Left ventricle myocardium inferior (tissue), 1 donor: ENCODE measurements at places on chromosomes 11 and 22.

- DNase-seq = no peak
- no peak overlapping the region for H3K4me3 ChIP-seq
- H3K27me3 ChIP-seq = peaks cover 47% of the 10 kb centered on the region
- no peaks in the 10 kb centered on the region for H3K36me3 ChIP-seq
- H3K4me1 ChIP-seq = peaks cover 13% of the 10 kb centered on the region
These were observed 40.8 kb downstream of the RIBC2 start for GRCh38 chr22:45454275-45454674.

GRCh38 chr11:70128435-70128906 lies 50.4 kb downstream of the ANO1 start:
- H3K4me1 ChIP-seq = no peaks in the 10 kb centered on the region
- H3K27me3 ChIP-seq = no peaks in the 10 kb centered on the region
- DNase-seq = no peak
- no peak overlapping the region for H3K4me3 ChIP-seq
- no peak overlapping the region for H3K27ac ChIP-seq
- H3K36me3 ChIP-seq = no peaks in the 10 kb centered on the region

- H3K27me3 ChIP-seq = peaks cover 10% of the 10 kb centered on the region
- no peaks in the 10 kb centered on the region for H3K36me3 ChIP-seq
- peaks cover 10% of the 10 kb centered on the region for H3K4me1 ChIP-seq
These were observed 25.9 kb downstream of the MRGPRG start for GRCh38 chr11:3192511-3193372.

GRCh38 chr11:122343210-122343609 lies 227.2 kb upstream of the BLID start:
- no peak overlapping the region for H3K4me3 ChIP-seq
- H3K27me3 ChIP-seq = no peaks in the 10 kb centered on the region
- peaks cover 41% of the 10 kb centered on the region for H3K4me1 ChIP-seq
- no peaks in the 10 kb centered on the region for H3K36me3 ChIP-seq
- peak overlapping the region; percentile 3 for H3K27ac ChIP-seq

DNA sequence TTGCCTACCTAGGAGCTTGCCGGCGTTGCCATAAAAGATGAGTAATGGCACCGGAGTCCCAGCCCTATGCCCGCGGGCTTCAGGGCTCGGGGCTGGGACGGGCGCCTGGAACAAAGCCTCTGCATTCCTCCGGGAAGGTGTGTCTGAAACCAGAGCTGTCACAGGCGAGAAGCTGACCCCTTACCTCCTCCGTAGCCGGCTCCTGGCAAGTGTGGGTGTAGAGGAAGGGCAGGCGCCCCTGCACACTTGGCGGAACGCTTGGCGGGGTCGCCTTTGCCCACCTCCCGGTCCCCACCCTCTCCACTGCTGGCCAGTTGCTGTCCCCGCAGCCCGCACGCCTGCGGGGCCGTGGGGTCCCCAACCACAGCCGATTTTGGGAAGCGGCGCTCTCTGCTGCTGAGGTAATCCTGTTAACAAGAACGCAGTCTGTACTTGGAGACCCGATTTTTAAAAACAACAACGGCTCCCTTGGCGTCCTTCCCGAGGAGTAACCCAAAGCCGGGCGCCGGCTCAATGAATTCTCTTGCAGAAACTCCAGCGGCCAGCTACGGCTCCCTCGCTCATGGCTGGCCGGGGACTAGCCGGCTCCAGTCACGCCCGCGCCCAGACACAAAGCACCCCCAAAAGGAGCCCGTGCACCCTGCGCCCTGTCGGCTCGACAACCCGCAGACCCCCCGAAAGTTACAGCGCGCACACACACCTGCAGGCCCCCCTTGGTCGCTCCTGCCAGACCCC lies 89.2 kb downstream of the PLEKHA7 start:
- peaks cover 56% of the 10 kb centered on the region for H3K4me1 ChIP-seq
- H3K36me3 ChIP-seq = no peaks in the 10 kb centered on the region
- peak overlapping the region; percentile 72 for H3K4me3 ChIP-seq
- peak; percentile 47 for DNase-seq
- peak overlapping the region; percentile 71 for H3K27ac ChIP-seq
- peaks cover 34% of the 10 kb centered on the region for H3K27me3 ChIP-seq

DNA sequence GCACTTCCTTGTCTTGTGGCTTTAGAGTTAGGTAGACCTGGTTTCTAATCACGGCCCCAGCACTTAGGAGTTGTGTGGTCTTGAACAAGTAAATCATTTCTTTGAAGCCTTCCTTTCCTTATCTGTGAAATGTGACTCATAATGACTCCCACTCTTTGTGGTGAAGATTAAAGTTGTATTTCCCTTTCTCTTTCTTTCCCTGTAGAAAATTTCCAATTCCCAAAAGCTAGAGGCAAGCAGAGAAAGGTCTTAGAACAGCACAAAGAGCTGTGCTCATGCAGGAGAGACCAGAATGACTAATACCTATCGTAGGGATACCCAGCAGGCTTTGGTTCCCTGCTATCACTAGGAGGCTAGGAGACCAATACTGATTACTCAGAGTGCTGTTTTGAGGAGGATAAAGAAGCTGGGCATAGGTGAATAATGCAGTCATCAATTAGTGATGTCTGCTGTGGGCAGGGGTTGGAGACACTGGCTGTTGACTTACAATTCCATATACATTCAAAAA lies 270.7 kb upstream of the SYN3 start:
- H3K36me3 ChIP-seq = peaks cover 8% of the 10 kb centered on the region
- peaks cover 44% of the 10 kb centered on the region for H3K4me1 ChIP-seq
- no peak for DNase-seq
- no peak overlapping the region for H3K27ac ChIP-seq

- no peaks in the 10 kb centered on the region for H3K36me3 ChIP-seq
- no peak overlapping the region for H3K27ac ChIP-seq
- H3K27me3 ChIP-seq = no peaks in the 10 kb centered on the region
- no peak for DNase-seq
- no peak overlapping the region for H3K4me3 ChIP-seq
These were observed 15.1 kb downstream of the ADM start for GRCh38 chr11:10319702-10320558.

- H3K36me3 ChIP-seq = no peaks in the 10 kb centered on the region
- H3K4me1 ChIP-seq = peaks cover 26% of the 10 kb centered on the region
- H3K27ac ChIP-seq = no peak overlapping the region
- H3K4me3 ChIP-seq = no peak overlapping the region
- no peaks in the 10 kb centered on the region for H3K27me3 ChIP-seq
These were observed 109.5 kb upstream of the DDI1 start for GRCh38 chr11:103926990-103927389.

DNA sequence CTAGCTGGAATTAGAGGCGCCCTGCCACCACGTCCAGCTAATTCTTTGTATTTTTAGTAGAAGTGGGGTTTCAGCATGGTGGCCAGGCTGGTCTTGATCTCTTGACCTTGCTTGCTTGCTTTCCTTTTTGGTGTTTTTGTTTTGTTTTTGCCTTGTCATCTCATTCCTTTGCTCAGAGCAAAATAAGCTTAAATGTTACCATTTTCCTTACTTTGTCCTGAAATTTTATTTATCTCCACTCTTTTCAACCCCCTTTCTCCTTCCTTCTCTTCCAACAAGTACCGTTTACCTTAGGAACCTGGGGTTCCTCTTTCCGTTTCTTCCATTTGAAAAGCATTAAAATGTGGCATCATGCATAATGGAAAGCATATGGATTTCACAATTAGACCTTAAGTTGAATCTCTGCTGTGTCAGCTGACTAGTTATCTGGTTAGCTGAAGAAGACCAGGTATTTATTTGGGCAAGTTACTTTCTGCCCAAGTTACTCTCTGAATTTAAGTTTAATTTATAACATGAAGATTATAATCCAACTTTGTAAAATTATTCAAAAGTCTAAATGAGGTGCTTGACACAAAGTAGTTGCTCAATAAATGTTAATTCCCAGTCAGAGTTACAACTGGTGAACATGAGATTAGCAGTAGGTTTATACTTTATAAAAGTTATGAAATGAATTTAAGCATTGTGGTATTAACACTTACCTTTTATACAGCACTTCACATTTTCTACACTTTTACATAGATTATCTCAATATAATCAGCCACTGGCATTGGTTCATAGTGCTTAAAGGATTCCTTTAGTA lies 69.7 kb downstream of the PRMT3 start:
- no peak for DNase-seq
- no peak overlapping the region for H3K4me3 ChIP-seq
- peaks cover 5% of the 10 kb centered on the region for H3K4me1 ChIP-seq
- H3K27me3 ChIP-seq = no peaks in the 10 kb centered on the region
- peaks cover 8% of the 10 kb centered on the region for H3K36me3 ChIP-seq
- no peak overlapping the region for H3K27ac ChIP-seq

- H3K4me3 ChIP-seq = peak overlapping the region; percentile 74
- no peak overlapping the region for H3K27ac ChIP-seq
- peaks cover 18% of the 10 kb centered on the region for H3K4me1 ChIP-seq
- no peak for DNase-seq
- peaks cover 36% of the 10 kb centered on the region for H3K27me3 ChIP-seq
These were observed 649 bp downstream of the PRRG4 start for GRCh38 chr11:32830413-32830738.

DNA sequence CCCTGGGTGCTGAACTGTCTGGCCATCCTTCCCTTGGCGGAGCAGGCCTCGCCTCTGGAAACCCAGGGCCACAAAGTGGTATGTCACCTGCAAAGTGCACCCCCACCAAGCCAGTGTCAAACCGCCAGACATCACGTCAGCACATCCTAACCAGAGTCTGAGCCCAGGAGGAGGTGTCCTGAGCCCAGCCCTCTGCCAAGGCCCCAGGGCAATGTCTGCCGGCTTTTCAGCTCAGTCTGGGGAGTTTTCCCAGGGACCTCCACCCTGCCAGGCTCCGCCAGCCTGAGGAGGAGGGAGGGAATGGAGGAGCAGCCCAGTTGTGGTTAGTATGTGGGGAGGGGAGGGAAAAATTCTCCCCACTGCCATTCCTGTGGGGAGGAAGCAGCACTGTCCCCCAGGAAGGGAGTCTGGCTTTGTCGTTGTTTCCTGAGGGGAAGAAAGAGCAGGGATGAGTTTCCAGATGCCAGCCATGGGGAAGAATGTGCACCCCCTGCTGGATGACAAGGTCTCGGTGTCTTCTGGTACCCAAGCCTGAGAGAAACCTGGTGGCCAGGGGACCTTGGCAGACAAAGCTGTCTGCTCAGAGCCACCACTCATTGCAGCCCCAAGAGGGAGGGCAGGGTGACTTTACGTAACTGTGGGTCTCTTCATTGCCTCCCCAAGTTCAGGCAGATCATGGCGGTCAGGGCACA lies 81.4 kb upstream of the CD82 start:
- no peak overlapping the region for H3K4me3 ChIP-seq
- H3K36me3 ChIP-seq = no peaks in the 10 kb centered on the region
- no peaks in the 10 kb centered on the region for H3K4me1 ChIP-seq
- no peak for DNase-seq

DNA sequence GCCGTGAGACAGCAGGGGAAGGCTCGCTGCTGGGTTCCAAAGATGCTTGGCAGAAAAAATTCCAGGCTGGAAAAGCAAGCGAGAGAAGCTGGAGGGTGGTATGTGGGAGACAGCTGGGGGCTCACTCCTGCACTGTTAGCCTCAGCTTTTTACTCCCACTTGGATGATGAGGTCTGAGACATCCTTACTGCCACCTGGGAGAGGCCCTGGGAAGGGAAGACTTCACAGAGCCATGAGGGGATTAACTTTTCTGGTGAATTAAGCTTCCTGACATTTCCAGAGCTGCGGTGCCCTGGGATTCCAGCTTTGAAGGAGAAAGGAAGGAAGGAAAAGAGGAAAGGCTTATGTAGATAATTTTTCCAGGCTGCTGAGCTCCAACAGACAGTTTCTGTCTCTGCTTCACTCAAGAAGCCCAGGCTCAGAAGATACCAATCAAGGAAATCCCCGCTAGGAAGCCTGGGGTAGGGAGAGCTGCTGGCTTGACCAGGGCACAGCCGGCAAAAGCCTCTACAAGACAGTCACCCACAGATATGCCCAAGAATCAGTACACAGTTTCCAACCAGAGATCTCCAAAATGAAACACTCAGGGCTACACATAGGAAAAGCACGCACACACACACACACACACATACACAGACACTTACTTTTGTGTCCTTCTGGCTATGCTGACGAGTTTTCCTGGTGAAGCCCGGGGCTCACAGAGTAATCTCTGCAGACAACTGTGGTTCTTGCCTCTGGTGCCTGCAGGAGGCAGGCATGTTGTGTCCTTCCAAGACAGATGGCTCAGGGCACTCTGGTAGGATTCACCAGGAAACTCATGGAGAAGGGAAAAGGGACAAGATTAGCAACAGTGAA lies 907 bp downstream of the MCHR1 start:
- no peaks in the 10 kb centered on the region for H3K36me3 ChIP-seq
- H3K4me1 ChIP-seq = peaks cover 32% of the 10 kb centered on the region
- H3K27me3 ChIP-seq = peaks cover 15% of the 10 kb centered on the region
- peak overlapping the region; percentile 53 for H3K4me3 ChIP-seq
- no peak overlapping the region for H3K27ac ChIP-seq

GRCh38 chr22:31604137-31604705 lies 57.8 kb downstream of the PISD start:
- no peaks in the 10 kb centered on the region for H3K27me3 ChIP-seq
- no peak overlapping the region for H3K27ac ChIP-seq
- no peaks in the 10 kb centered on the region for H3K36me3 ChIP-seq
- H3K4me1 ChIP-seq = peaks cover 12% of the 10 kb centered on the region
- no peak for DNase-seq

DNA sequence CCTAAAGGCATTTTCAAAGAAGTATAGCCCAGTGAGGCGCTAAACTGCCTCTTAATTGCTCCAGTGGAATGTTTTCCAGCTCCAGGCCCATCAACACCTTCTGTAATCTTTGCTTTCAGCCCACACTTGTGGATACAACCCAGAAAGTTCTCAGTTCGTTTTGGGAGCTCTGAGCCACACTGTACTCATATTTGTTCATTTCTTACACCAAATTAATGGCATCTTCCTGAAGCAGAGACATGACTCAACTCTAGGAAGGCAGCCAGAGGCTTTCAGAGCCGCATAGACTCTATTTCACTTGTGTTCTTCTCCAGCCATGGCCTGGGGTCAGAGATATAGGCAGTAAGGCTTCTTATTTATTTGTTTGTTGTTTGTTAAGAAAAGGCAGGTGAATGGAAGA lies 175.5 kb upstream of the NCAM1 start:
- no peak overlapping the region for H3K4me3 ChIP-seq
- H3K4me1 ChIP-seq = peaks cover 44% of the 10 kb centered on the region
- DNase-seq = no peak
- no peaks in the 10 kb centered on the region for H3K36me3 ChIP-seq

- H3K4me1 ChIP-seq = peaks cover 85% of the 10 kb centered on the region
- H3K4me3 ChIP-seq = peak overlapping the region; percentile 78
- H3K36me3 ChIP-seq = no peaks in the 10 kb centered on the region
- DNase-seq = peak; percentile 57
These were observed 4.8 kb downstream of the OAF start for GRCh38 chr11:120215634-120216033.

DNA sequence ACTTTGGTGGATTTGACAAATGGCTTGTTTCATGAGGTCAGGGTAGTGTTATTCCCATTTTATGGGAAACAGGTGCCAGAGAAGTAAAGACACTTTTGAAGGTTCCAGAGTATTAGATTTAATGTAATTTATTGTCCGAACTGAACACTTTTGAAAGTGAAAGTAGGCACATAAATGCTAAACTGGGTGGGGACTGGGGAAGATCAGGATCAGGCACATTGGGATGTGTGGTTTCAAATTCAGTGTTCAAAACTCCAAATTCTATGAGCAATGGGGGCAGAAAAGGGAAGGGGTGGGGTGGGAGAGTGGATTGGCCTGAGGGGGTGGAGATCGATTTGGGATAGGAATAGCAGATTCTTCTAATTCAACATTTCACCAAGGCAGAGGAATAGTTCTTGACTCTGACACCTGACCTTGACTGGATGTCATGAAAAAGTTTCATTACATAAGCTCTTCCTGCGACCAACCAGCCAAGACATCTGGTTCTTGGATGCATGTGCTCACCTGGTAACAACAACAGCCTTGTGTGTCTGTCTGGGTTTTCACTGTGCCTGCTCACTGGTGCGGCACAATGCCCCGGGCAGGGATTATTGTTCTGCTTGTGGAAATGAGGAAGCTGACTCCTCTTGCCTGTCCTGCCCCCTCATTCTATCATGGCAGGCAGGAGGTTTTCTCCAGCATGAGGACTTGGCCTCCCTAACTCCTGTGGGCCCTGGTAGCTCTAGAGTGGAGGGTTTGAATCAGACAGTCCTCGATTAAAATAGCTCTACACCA lies 10.8 kb downstream of the PPFIBP2 start:
- H3K36me3 ChIP-seq = no peaks in the 10 kb centered on the region
- DNase-seq = no peak
